Right renal cortex interstitium (tissue), 3 donors: ENCODE measurements at places on chromosomes 11 and 22. TPM values are rescaled to one million over a fixed set of nuclear protein-coding genes. Genes with fewer than 3 reads are reported as not detected.

DNA sequence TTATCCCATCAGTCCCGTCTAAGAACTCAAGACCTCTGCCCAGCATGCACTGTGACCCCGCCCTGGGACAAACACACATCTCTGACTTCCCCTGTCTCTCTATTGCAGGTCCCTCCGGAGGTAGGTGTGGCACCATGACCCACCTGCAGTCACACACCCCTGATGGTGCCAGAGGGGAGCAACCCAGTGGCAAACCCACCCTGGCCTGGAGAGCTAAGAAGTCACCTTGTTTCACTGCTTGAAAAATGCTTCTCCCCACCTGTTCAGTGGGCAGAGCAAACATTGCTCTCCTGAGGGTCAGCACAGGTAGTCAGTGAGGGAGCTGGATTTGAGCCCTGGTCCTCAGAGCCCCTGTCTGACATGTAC is 23.9 kb downstream of the CAPN1 start:
- no peak for DNase-seq

Gene HORMAD2
- 0.06 TPM for polyA plus RNA-seq

GRCh38 chr11:45815747-45816146 is 10.8 kb downstream of the SLC35C1 start:
- no peak for DNase-seq

Gene APOL6
- 4.1 TPM for polyA plus RNA-seq

GRCh38 chr22:22215659-22216449 is 28.7 kb upstream of the VPREB1 start:
- DNase-seq: no peak

DNA sequence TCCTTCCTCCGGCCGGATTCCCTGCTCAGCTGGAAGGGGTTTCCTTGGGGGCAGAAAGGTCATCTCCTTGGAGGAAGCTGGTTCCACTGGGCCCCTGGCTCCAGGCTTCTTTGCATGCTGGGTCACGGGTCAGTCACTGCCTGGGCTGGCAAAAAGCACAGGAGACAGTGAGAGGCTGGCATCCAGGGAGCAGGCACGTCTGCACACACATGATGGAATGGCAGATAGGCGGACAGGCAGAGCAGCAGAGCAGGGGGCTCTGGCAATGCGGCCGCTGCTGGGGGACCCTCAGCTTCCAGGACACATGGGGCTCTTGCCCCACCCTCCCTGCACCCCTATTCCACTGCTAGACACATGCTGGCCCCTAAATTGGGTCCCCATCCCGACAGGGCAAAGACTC is 40.4 kb downstream of the C11orf58 start:
- no peak for DNase-seq

- no peak for DNase-seq
Measured at GRCh38 chr11:64447831-64448598, 89.1 kb downstream of the RPS6KA4 start.

- no peak for DNase-seq
Measured at GRCh38 chr11:23151819-23152218, 291.5 kb upstream of the CCDC179 start.

DNA sequence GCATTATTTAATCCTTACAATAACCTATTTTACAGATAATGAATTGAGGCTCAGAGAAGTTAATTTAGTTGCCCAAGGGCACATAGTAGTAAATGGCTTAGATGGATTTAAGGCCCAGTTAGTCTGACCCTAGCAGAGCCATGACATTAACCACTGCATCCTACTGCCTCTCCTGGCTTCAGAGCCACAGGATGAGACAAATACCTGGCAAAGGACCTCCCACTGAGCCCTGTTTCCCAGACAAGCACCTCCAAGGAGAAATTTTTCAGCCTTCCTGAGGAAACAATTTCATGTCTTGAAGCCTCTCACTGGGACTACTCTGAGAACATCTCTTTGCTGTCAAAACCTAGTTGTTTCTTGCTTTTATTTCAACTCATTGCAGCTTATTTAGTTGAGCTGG is 28.4 kb downstream of the IZUMO1R start:
- no peak for DNase-seq

GRCh38 chr11:113082341-113082955 is 121.2 kb downstream of the NCAM1 start:
- no peak for DNase-seq

DNA sequence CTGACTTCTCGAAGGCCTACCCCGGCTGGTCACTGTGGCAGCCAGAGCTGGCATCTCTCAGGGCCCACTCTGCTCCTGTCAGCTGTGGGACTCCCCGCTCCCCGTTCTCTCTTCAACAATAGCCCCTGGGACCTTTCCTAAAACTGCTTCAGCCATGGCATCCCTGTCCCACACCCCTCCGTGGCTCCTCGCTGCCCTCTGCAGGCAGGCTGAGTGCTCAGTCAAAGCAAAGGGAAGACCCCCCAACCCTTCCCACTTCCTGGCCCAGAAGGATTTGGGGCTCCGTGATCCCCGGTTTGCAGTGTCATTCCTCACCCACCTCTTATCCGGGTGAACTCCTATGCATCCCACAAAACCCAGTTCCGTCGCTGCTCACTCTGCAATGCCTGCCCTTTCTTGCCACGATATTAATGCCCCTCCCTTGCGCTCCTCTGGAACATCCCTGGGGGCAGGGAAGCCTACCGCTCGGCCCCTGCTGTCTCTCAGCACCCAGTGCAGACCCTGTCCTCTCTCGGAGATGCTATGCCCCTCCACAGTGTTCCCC is 1.6 kb upstream of the TH start:
- DNase-seq: no peak

- no peak for DNase-seq
Measured at GRCh38 chr22:25237503-25237902, 18.1 kb downstream of the CRYBB2 start.

DNA sequence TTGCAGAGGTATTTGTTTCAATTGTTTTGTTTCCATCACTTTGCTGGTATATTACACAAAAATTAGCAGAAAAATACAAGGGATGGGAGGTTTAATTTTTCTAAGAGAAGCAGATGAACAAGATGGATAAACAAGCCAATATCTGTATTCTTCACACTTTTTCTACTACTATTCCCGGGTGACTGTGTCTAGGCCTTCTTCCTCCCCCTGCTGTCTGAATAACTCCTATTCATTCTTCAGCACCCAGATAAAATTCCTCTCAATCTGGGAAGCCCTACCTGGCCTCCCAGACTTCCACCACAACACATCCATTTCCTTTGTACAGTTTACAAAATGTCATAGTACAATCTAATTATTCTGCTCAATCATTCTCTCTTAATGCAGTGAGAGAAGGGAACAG is 666.6 kb upstream of the TENM4 start:
- no peak for DNase-seq

- no peak for DNase-seq
Measured at GRCh38 chr11:119759324-119759723, 30.3 kb upstream of the NECTIN1 start.

- DNase-seq: no peak
Measured at GRCh38 chr11:21514316-21514715, 678.6 kb upstream of the ANO5 start.

DNA sequence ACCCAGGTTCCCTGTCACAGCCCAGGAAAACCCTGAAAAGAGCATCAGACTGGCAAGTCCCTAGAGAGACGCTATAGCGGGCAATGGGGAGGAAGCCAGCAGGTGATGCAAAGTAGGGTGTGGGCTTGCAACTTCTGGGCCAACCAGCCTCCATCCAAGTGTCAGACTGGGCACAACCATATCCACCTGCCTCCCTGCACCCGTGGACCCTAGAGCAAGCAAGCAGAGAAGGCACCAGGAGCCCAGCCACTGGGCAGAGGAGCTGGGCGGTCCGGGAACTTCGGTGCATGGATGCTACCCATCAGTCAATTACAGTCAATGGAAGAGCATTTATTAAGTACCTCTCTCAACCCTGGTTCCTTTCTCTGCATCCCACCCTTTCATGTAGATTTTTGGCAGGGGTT is 2.8 kb downstream of the NECTIN1 start:
- DNase-seq: no peak

Gene TOM1
- polyA plus RNA-seq: 35.2 TPM

Gene APOL5
- not detected for polyA plus RNA-seq

DNA sequence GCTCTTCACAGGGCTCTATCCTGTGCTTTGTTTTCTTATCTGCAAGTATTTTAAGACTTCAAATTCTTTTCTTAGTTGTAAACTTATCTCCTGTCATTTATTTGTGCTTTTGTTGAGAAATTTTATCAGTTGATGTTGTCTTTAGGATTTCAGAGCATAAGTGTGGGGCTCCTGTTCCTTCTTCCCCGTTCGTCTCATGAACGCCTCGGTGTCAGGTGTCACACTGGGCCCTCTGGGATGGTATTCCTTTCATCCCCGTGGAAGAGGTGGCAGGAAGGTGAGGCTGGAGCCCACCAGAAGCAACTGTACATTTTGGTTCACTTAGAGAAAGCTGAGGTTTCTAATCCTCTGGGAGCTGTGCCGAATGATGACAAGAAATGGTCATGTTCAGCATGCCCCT is 17.9 kb downstream of the NADSYN1 start:
- no peak for DNase-seq

DNA sequence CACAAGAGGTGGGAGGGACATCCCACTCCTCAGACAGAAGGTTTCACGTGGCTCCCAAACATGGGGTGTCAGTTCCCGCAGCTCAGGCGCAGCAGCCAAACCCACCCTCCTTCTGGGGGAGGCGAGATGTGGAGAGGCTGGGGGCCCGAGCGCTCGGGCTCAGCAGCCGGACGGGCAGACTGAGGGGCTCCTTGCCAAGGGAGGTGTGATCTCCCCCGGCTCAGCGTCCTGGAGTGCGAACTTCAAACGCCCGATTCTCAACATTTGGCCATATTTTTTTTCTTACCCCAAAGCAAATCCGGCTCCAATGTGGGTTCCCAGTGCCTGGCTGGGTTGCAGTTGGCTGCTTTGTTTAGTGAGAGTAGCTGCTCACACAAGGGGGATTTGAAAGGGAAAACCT is 477.9 kb downstream of the MN1 start:
- no peak for DNase-seq
